NCI-H2227 treated with DMSO at 0.1 percent for 48 hours (cell line): ENCODE measurements at places on chromosomes 11 and 22.

DNA sequence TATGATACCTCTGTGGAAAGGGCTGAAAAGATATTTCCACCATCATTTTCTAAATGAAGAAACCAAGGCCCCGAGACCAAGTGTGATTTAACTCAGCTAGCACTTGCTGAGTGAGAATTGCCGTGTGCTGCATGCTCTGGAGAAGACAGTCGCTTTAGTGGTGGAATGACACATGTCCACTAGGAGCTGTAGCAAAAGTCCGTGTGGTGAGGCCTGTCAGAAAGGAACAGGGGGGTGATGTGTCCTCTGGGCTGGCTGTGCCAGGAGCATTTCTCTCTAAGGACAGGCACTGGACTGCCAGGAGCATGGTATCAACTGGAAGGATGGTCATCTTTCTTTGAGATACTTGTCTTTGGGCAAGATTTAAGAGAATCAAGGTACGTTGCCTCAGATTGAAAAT, 72.8 kb downstream of the ATXN10 start:
- no peak for DNase-seq

DNA sequence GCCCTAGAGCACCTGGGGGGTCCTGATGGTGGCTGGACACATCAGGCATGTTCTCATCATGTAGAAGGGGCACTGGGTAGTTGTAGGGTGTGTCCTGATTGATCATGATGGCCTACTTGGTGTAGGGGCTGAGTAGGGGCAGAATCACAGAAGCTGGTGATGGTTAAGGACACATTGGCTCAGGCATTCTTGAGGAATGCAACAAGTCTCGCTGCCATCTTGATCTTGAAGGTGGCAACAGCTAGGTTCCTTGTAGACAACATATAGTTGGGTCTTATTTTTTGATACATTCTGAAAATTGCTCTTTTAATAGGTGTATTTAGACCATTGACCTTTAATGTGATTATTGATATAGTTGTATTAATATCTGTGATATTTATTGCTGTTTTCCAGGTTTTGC, 28.1 kb downstream of the PPP6R3 start:
- no peak for DNase-seq

DNA sequence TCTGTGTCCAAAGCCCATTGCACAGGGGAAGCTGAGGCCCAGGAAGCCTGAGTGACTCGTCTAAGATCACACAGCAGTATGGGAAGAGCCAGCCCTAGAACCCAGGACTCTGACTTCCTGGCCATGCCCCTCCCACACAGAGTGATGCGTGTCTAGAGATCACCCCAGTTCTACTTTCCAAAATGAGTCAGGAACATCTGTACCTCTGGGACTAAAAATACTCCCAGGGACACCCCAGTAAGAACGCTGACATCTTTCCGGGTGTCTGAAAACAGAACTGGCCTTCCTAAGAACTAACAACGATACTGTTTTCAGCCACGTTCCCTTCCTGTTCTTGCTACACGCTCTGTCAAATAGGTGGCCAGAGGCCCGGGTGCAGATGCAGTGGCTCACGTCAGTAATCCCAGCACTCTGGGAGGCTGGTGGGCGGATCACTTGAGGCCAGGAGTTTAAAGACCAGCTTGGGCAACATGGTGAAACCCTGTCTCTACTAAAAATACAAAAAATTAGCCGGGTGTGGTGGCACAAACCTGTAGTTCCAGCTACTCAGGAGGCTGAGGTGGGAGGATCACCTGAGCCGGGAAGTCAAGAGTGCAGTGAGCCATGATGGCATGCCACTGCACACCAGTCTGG, 21.7 kb upstream of the PDGFB start:
- DNase-seq = no peak

DNA sequence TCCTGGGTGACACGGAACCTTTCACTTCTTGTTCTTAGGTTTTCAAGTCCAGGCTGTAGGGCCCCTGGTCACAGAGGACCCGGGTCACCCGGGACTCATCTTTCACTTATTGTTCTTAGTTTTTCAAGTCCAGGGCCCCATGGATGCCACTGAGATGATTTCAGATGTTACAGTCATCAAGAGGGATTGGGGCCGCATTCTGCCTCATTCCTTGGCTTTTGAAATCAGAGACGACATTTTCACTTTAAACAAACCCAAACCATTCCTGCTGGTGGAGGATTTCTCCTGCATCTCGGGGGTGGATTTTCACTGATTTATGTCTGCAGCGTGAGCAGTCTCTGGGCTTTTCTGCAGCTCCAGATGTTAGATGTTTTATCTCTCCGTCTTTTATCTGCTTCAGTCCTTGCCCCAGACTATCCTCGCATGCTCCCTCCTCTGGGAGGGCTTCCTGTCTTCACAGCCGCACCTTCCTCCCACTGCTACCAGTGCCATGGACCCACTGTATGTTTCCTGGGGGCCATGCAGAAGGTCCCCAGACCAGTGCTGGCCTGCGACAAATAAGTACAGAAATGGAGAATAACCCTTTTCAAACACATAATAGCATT, 27.4 kb downstream of the FBLN1 start:
- DNase-seq = no peak

GRCh38 chr11:15897211-15897960, 459.0 kb downstream of the SOX6 start:
- no peak for DNase-seq

- no peak for DNase-seq
These were observed 41.9 kb downstream of the CTTN start for GRCh38 chr11:70440206-70440605.

- DNase-seq = no peak
These were observed 12.0 kb upstream of the PHLDA2 start for GRCh38 chr11:2940921-2941821.
